ENCODE measurements at places on chromosomes 12 and 14.

DNA sequence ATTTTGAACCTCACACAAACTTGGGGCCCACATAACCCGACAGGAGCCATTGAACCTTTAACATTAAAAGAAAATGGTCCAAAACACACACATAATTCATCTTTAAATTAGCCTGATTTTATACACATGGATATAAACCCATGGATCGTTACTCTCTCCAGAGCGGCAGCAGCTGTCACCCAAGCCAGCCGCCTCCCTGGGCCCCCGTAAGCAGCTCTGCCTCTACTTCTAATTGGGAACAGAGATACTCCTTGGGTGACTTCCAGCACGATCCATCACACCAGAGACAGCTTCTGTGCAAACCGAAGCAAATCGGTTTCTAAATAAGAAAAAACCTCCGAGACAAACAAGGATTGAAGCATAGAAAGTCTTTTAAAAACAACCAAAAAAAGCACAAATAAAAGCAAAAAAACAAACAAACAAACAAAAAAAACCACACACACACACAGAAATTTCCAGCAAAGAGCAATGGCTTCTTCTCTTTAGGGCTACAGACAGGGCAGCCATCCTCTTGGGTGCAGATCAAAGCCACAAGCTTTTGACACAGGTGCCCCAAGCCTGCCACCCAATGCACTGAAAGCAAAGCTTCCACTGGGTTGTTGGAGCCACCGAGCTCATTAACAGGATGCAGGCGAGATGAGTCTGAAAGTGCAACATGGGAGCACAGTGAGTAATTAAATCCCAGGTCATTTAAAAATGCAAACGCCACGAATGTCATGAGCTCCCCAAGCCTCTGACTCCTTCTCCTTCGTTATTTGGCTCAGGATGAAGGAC lies 156.9 kb downstream of the DPF3 start:
- DNase-seq = peak; percentile 74

- no peak for DNase-seq
Observed at GRCh38 chr12:32446316-32447119, 47.2 kb downstream of the FGD4 start.

GRCh38 chr12:57176846-57177245 lies 29.4 kb upstream of the LRP1-AS start:
- DNase-seq = no peak

- no peak for DNase-seq
Observed at GRCh38 chr14:35044939-35045797, 904 bp upstream of the FAM177A1 start.

DNA sequence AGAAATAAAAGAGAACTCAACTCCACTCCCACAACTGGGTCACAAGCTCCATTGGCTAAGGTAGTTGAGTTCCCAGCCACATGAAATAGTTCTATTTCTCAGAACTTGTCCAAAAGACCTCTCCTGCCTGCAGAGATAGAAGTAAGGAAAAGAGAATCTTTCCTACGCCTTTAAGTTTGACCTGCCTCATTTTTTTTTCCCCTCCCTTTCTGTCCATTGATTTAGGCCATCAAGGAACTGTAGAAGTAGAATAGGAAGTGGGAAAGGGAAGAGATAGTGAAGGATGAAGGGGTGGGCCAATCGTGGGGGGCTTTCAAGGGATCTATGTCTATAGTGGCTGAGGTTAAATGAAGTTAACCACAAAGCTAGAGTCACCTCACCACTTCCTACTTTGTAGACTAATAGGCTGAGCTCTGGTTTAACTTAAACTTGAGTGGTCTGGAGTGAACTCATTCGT lies 13.9 kb upstream of the NUDT4 start:
- no peak for DNase-seq

GRCh38 chr12:6529291-6529737 lies 5.0 kb upstream of the GAPDH start:
- DNase-seq = no peak

DNA sequence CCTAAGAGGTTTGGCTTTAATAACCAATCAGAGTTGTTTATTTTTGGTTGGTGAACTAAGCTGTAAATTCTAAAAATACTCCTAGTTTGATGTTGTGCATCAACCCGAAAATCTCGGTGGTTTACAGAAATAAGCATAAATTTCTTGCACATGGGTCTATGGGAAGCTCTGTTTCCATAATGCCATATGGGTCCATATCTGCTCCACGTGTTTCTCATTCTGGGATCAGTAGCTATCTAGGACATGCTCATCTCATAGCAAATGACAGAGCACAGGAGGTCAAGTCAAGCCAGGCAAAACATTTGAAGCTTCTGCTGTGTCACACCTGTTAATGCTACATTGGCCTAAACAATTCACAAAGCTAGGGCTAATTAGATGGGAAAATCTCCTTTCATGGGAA lies 23.1 kb downstream of the NUP37 start:
- no peak for DNase-seq

- peak; percentile 56 for DNase-seq
Observed at GRCh38 chr12:108640802-108641445, 7.2 kb upstream of the SELPLG start.

DNA sequence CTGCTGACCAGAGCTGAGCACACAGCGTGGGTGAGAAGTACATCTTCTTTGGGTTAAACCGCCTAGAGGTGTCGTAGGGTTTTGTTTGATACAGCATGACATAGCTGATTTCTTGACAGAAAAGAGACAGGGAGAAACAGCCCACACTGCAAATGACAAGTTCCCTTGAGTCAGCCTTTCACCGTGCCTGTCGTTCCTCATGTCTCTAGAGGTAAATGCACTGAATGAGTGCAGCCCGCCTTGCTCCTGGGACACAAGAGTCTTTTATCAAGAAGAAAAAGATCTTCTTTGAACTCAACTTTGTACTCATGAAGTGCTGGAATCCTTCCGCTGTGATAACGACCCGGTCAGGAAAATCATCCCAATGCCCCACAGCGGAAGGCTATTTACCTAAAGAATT lies 77.6 kb downstream of the TMEM132D start:
- DNase-seq = no peak

- DNase-seq = peak; percentile 33
Observed at GRCh38 chr12:7645395-7646177, 20.1 kb downstream of the APOBEC1 start.

DNA sequence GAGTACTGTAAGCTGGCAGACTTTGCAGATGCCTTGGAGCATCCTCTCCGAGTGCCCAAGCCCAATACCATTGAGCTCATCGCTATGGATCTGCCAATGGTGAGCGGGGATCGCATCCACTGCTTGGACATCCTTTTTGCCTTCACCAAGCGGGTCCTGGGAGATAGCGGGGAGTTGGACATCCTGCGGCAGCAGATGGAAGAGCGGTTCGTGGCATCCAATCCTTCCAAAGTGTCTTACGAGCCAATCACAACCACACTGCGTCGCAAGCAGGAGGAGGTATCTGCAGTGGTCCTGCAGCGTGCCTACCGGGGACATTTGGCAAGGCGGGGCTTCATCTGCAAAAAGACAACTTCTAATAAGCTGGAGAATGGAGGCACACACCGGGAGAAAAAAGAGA lies 41.6 kb downstream of the FIGNL2 start:
- no peak for DNase-seq

DNA sequence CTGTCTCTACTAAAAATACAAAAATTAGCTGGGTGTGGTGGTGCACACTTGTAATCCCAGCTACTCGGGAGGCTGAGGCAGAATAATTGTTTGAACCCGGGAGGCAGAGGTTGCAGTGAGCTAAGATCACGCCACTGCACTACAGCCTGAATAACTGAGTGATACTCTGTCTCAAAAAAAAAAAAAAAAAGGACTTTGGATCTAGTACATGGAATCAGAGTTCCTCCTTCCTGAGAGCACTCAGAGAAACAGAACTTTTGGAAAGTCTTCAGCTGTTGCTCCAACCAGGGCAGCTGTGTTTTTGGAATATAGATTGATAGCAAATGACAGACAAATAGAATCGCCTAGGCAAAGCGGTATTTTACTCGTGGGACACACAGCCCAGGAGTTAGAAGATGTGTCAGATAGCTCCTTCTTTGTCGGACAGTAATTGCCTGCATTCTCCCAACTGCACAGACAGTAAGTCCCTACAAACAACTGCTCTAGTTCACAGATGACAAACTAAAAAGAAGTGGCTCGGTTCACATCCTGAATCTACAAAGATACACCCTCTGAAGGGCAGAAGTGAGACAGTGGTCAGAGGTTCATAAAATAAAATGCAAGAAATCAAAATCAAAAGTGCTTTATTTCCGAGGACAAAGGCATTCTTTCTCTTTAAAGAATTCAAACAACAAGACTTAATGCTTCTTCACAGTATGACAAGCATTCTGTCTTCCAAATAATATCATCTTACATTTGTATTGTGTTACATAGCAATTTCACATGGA lies 17.1 kb upstream of the NEK9 start:
- DNase-seq = no peak

DNA sequence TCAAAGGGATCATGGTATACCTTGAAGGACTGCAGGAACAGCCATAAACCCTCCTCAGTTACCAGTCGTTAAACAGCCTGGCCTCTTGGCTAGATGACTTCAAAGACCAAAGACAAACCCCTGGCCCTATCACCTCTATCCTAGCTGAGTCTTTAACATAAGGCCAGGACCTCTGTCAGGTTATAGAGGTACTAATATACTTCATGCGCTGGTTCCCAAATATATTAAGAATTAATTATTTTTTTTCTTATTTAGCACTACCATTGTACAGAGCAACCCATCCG lies 459.8 kb downstream of the RAD51B start:
- DNase-seq = no peak

DNA sequence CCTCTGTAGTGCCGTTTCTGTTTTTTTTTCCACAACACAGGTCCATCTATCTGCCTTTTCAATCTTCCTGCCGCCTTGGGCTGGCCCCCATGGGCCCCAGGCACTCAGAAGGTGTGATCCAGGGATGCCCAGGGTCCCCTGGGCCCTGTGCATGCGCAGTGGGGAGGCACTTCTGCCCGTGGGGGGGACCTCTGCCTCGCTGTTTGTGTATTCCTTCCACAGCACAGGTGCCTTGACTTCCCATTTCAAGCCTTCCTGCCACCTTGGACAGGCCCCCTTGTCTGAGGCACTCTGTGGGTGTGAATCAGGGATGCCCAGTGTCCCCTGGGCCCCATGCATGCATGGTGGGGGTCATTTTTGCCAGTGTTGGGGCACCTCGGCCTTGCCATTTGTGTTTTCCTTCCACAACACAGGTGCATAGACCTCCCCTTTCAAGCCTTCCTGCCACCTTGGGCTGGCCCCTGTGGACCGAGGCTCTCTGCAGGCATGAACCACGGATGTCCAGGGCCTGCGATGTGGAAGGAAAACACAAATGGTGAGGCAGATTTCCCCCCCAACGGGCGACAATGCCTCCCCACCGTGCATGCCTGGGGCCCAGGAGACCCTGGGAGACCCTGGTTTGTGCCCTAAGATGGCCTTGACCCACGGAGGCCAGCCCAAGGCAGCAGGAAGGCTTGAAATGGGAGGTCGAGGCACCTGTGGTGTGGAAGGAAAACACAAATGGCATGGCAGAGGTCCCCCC lies 366.5 kb downstream of the ALG10 start:
- no peak for DNase-seq

DNA sequence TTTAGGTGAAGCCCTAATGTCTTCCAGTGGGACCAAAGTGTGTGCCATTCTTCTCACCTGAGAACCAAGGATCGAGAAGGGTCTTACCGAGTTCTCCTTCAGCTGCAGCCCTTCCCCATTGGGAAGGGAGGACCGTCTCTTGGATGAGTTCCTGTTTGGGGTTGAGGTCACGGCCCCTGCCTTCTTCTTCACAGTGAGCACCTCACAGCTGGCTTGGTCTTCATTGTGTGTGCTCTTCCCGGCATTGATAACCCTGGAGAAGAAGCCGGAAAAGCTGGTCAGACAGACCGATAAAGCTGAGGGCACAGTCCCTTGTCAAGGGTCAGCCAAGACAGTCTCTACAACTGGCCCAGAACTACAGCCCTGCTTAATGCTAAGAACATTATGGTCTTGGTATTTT lies 102.9 kb downstream of the PPM1H start:
- DNase-seq = no peak

DNA sequence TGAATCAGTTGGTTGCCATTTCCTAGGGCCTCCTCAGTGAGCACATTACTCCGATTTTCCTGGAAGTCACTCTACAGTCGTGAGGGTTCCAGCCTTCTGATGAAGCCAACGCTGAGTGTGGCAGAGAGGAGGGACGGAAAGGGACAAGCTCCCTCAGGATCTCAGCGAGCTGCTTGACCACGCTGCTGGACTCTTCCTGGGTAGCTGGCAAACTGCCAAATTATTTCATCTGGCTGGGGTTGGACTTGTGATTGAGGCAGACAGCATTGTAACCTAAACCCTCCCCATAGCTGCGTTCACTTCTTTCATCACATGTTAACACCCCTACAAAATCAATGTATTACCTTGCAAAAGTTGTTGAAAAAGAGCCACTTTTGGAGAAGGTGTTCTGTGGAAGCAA lies 69.6 kb upstream of the CHST11 start:
- peak; percentile 28 for DNase-seq

DNA sequence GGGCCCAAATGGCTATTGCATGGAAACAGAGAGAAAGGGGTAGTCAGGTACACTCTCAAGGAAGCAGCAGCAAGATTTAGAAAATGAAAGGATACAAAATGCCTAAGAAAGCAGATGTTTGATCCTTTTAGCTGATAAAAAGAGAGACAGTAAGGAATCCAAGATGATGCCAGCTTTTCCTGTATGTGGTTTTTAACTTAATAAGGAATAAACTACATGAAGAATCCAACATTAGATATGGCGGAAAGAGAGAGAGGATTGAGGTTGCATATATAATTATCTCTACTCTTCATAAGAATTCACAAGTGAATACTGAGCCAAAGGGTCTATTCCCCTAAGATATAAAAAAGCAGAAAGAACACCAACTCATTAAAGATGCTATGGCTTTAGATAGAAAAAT lies 11.6 kb downstream of the TMED10 start:
- no peak for DNase-seq

DNA sequence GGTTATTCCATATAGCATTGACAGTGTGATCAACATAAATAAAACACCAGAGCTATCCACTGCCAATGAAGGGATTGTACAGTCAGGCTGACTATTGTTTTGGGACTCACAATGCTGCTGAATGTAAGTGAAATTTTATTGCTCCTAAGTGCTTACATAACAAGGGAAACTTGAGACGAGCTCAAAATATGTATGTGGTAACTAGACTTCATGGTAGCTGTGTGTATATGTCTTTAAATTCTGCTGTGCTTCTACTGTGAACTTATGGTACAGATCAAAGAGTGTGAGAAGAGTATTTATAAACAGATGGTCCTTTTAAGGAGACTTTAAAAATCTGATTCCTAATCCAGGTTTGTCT lies 6.9 kb downstream of the FLRT2 start:
- DNase-seq = no peak

GRCh38 chr12:81114226-81114625 lies 36.3 kb downstream of the ACSS3 start:
- no peak for DNase-seq

DNA sequence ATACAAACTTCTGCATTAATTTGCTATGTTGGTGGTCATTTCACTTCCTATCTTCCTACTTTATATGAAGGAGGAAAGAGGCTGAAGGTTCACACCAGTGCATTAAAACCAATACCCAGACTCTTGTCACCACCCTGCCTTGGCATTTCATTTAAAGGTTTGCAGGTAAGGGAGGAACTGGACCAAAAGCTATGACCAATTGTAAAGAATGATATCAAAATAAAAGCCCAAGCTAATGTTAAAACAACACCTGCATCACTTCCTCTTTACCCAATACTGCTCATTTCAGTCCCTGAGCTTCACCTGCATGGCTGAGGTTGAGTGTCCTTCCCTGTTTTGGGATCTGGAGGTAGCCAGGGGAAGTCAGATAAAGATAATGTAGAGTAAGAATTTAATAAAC lies 47.2 kb upstream of the TMEM233 start:
- DNase-seq = no peak

GRCh38 chr12:19970116-19970515 lies 398.2 kb upstream of the PDE3A start:
- DNase-seq = peak; percentile 24

- no peak for DNase-seq
Observed at GRCh38 chr12:31026202-31026601, 47.5 kb upstream of the DDX11 start.

Data from BE2C (cell line).